ENCODE measurements at places on chromosomes 1 and 21. TPM values are rescaled to one million over a fixed set of nuclear protein-coding genes. Genes with fewer than 3 reads are reported as not detected.

Gene ZMYND12
- 0.76 TPM for total RNA-seq

Gene IQGAP3
- total RNA-seq, result 0.05 TPM

Gene C1orf115
- 0.16 TPM for total RNA-seq

Gene SMPDL3B
- not detected for total RNA-seq

Gene NUAK2
- 17.1 TPM for total RNA-seq

Gene IFFO2
- total RNA-seq, result 107 TPM

Gene RUNX3
- 424 TPM for total RNA-seq

Gene TRIM67
- not detected for total RNA-seq

Gene KRTAP19-3
- not detected for total RNA-seq

Gene CD53
- total RNA-seq, result 213 TPM

Gene C1orf185
- total RNA-seq, result not detected

Gene VWA5B1
- total RNA-seq, result not detected

Gene CYP4A22
- not detected for total RNA-seq

Gene HEYL
- total RNA-seq, result not detected

Gene CFAP45
- total RNA-seq, result 4.9 TPM
